Placental pericyte (primary cell): ENCODE measurements at places on chromosomes 6 and 20. TPM values are rescaled to one million over a fixed set of nuclear protein-coding genes. Genes with fewer than 3 reads are reported as not detected.

Gene NFATC2
- total RNA-seq = 1.1 and 4.7 TPM in 2 replicates

Gene WFDC2
- total RNA-seq = not detected in 2 replicates

Gene FBXO5
- 5.7 and 38.9 TPM in 2 replicates for total RNA-seq

Gene TCEA2
- total RNA-seq = 13.9 and 27.6 TPM in 2 replicates

Gene HDGFL1
- not detected in 2 replicates for total RNA-seq

Gene TFAP2D
- total RNA-seq = not detected in 2 replicates

Gene SLC13A3
- total RNA-seq = 1.3 and 4.6 TPM in 2 replicates

Gene CEP162
- total RNA-seq = 4.7 and 5.5 TPM in 2 replicates

Gene HLA-G
- total RNA-seq = not detected in 2 replicates

Gene NPEPL1
- total RNA-seq = 33.2 and 45.3 TPM in 2 replicates

Gene OPRL1
- total RNA-seq = 0.86 and 0.88 TPM in 2 replicates

Gene KCNG1
- total RNA-seq = 24.9 and 61.6 TPM in 2 replicates

Gene TLDC2
- not detected in 2 replicates for total RNA-seq

Gene SIRPA
- total RNA-seq = 14.9 and 51.4 TPM in 2 replicates

Gene LAMA4
- 105 and 123 TPM in 2 replicates for total RNA-seq

Gene LBP
- total RNA-seq = not detected in 2 replicates

Gene C20orf202
- not detected in 2 replicates for total RNA-seq

Gene NANP
- 6.3 and 11.3 TPM in 2 replicates for total RNA-seq
